ENCODE measurements at places on chromosomes 1 and 21. TPM values are rescaled to one million over a fixed set of nuclear protein-coding genes. Genes with fewer than 3 reads are reported as not detected.

GRCh38 chr1:232568331-232568852, 61.5 kb downstream of the SIPA1L2 start:
- no peak overlapping the region for H3K27ac ChIP-seq
- DNase-seq, result no peak
- no peak overlapping the region for H3K4me3 ChIP-seq
- H3K27me3 ChIP-seq, result no peaks in the 10 kb centered on the region
- H3K4me1 ChIP-seq, result no peaks in the 10 kb centered on the region

DNA sequence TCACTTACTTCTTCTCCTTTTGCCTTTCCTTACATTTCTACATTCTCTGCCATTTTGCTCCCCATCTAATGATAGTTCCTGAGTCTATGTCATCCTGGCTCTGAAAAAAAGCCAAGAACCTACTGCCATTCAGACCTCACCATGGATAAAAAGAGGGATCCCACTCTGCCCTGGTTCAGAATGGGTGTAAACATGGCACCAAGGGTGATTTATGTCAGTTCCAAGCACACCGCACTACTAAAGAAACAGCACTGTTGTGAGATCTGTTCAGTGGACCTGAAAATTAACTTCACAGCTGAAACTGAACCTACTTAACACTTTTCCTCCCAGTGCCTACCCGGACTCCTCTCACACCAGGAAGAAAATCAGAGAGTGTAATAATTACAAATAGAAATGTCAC, 72.3 kb upstream of the NTPCR start:
- no peak for DNase-seq
- no peak overlapping the region for H3K27ac ChIP-seq
- H3K27me3 ChIP-seq, result no peaks in the 10 kb centered on the region
- H3K36me3 ChIP-seq, result no peaks in the 10 kb centered on the region
- H3K4me3 ChIP-seq, result no peak overlapping the region
- H3K4me1 ChIP-seq, result no peaks in the 10 kb centered on the region

ZFP69 gene
- polyA plus RNA-seq, result 2.2 TPM

KIAA1614 gene
- 1.2 TPM for polyA plus RNA-seq

DNA sequence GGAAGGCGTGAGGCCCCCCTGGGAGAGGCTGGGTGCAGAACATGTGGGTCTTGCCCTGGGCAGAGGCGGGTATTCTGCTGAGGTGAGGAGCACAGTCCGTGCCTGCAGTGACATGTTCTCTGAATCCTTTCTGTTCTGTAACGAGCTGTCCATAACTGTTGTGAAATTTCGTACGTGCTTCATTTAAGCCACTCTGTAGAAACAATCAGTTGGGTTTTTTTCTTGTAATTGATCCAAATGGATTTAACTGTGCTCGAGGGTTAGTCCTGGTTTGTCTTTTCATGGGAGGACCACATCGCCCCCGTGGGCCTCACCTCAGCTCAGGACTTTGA, 45.4 kb upstream of the DIP2A start:
- no peaks in the 10 kb centered on the region for H3K27me3 ChIP-seq
- H3K4me3 ChIP-seq, result no peak overlapping the region
- H3K36me3 ChIP-seq, result peaks cover 41% of the 10 kb centered on the region
- DNase-seq, result no peak
- H3K4me1 ChIP-seq, result no peaks in the 10 kb centered on the region

DNA sequence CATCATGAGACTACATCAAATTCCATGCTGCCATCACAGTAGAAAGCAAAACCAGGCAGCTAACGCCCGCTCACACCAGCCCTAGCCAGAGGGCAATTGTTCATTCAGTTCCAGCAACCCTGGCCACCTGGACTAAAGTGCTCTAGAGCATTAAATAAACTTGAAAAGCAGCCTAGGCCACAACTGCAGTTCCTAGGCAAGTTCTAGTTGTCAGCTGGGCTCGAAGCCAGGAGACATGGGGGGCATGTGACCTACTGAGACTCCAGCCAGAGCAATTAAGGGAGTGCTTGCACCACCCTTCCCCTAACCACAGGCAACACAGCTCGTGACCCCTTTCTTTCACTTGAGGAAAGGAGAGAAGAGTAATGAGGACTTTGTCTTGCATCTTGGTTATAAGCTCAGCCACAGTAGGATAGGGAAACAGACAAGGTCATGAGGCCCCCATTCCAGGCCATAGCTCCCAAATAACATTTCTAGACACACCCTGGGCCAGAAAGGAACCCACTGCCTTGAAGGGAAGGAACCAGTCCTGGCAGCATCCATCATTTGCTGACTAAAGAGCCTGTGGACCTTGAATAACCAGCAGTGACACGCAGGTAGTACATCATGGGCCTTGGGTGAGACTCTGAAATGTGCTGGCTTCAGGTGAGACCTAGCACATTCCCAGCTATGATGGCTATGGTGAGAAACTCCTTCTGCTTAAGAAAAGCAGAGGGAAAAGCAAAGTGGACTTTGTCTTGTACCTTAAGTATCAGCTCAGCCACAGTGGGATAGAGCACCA, 77.0 kb downstream of the ZZZ3 start:
- DNase-seq, result no peak
- H3K27ac ChIP-seq, result no peak overlapping the region
- H3K27me3 ChIP-seq, result no peaks in the 10 kb centered on the region
- H3K36me3 ChIP-seq, result peaks cover 61% of the 10 kb centered on the region

OLIG2 gene
- polyA plus RNA-seq, result not detected

DNA sequence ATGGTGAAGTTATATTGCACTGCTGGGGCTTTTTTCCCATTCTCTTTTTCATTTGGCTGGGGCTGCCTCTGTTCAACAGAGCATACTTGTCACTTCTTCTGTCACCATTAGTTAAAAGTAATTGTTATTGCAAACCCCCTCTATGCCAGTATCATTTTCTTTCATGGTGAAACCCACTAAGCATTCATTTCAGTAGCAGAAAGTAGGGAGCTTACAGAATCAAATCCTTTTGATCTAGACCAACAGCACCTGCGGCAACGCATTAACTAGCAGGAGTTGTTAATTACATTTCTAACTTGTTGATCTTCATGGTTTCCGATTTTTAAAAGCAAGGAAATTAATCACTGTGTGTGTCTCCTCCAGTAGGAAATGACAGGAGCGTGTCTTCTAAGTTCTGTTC, 15.0 kb downstream of the SMYD2 start:
- DNase-seq, result no peak
- H3K36me3 ChIP-seq, result no peaks in the 10 kb centered on the region
- H3K27ac ChIP-seq, result no peak overlapping the region
- H3K27me3 ChIP-seq, result no peaks in the 10 kb centered on the region

GRCh38 chr1:67572594-67573221, 112.3 kb upstream of the GADD45A start:
- no peak for DNase-seq
- H3K4me3 ChIP-seq, result no peak overlapping the region
- no peaks in the 10 kb centered on the region for H3K27me3 ChIP-seq

- no peak overlapping the region for H3K4me3 ChIP-seq
- H3K4me1 ChIP-seq, result no peaks in the 10 kb centered on the region
- DNase-seq, result peak; percentile 58
- H3K27me3 ChIP-seq, result peaks cover 40% of the 10 kb centered on the region
- H3K36me3 ChIP-seq, result no peaks in the 10 kb centered on the region
Observed at GRCh38 chr1:201376464-201377374, 761 bp downstream of the TNNT2 start.

OR2L2 gene
- 0.03 TPM for polyA plus RNA-seq

LPAR3 gene
- 0.08 TPM for polyA plus RNA-seq

SUMO3 gene
- polyA plus RNA-seq, result 89.0 TPM

- H3K27ac ChIP-seq, result 0 out of 2 replicates have a peak overlapping the region, but pooled peaks have one; percentile 19
- DNase-seq, result no peak
- no peaks in the 10 kb centered on the region for H3K36me3 ChIP-seq
Observed at GRCh38 chr1:76948846-76949245, 81.6 kb downstream of the ST6GALNAC5 start.

DNA sequence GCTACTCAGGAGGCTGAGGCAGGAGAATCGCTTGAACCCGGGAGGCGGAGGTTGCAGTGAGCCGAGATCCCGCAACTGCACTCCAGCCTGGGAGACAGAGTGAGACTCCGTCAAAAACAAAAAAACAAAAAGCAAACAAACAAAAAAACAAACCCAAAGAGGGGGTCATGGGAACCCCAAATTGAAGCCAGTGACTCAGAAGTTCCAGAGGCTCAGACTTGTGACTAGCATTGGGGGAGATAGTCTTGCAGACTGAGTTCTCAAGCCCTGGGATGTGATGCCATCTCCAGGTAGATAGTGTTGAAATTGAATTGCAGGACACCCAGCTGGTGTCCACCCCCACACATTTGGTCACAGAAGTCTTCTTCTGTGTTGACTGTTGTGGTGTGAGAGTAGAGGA, 24.9 kb upstream of the ENO1 start:
- no peak for DNase-seq
- H3K4me3 ChIP-seq, result no peak overlapping the region
- H3K27me3 ChIP-seq, result no peaks in the 10 kb centered on the region
- no peaks in the 10 kb centered on the region for H3K36me3 ChIP-seq
- H3K27ac ChIP-seq, result peak overlapping the region; percentile 41

SLC26A9 gene
- polyA plus RNA-seq, result not detected

GPR61 gene
- not detected for polyA plus RNA-seq

GRCh38 chr1:210374600-210374953, 45.9 kb downstream of the HHAT start:
- H3K27ac ChIP-seq, result no peak overlapping the region
- peaks cover 37% of the 10 kb centered on the region for H3K4me1 ChIP-seq
- DNase-seq, result no peak
- no peak overlapping the region for H3K4me3 ChIP-seq

- H3K27me3 ChIP-seq, result no peaks in the 10 kb centered on the region
- peak overlapping the region; percentile 94 for H3K4me3 ChIP-seq
- H3K36me3 ChIP-seq, result peaks cover 13% of the 10 kb centered on the region
- peaks cover 34% of the 10 kb centered on the region for H3K4me1 ChIP-seq
Observed at GRCh38 chr1:112707221-112708001, 484 bp upstream of the RHOC start.

GRCh38 chr1:192407206-192407605, 90.4 kb downstream of the RGS21 start:
- H3K27me3 ChIP-seq, result no peaks in the 10 kb centered on the region
- H3K27ac ChIP-seq, result no peak overlapping the region
- H3K4me1 ChIP-seq, result no peaks in the 10 kb centered on the region
- DNase-seq, result no peak
- H3K36me3 ChIP-seq, result no peaks in the 10 kb centered on the region

CLCA1 gene
- polyA plus RNA-seq, result not detected

LCE2C gene
- not detected for polyA plus RNA-seq

All from SK-N-SH (cell line).